Activated naive CD4-positive, alpha-beta T cell (primary cell): ENCODE measurements at places on chromosomes 3 and 15.

- DNase-seq: no peak
These were observed 755.5 kb upstream of the SEMA6D start for GRCh38 chr15:46961795-46962194.

- DNase-seq: no peak
These were observed 90.2 kb upstream of the LINGO1 start for GRCh38 chr15:77722759-77723460.

- no peak for DNase-seq
These were observed 216.3 kb downstream of the CLSTN2 start for GRCh38 chr3:140151321-140151720.

DNA sequence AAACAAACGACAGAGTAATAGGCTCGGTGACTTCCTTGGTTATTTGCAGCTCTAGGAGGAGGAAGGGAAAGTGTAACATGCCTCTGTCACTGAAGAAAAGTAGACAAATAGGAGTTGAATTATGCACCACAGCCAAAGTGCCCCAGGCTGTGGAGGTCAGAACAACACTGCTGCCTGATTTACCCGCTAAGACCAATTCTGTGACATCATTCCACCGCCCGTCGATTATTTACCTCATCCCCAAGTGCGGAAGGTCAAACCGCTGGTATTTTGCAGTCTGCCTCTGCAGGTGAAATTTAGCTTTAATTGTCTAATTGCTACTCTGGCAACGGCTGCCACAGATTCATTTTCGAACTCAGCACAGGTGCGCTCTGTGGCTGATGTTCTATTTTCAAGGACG, 106.3 kb upstream of the PRICKLE2 start:
- DNase-seq: no peak

- DNase-seq: no peak
These were observed 43.5 kb upstream of the UBE2E1 start for GRCh38 chr3:23762214-23762613.

DNA sequence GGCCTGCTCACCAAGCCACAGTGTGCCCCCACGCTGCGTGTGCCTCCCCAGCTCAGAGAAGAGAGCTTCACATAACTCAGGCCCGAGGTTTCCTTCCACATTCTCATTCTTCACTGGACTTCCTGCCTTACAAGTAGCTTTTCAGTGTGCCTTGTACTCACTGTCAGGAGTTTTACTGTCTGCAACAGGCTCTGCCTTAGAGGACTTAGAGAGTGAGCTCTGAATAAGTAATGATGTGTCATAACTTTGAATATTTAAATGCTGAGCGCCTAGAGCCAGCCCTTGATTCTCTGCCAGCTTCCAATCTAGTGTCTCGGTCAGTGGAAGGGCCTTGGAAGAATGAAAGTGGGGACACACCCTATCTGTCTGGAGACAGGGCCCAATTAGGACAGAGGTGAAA, 41.8 kb downstream of the ITGB5 start:
- DNase-seq: no peak

DNA sequence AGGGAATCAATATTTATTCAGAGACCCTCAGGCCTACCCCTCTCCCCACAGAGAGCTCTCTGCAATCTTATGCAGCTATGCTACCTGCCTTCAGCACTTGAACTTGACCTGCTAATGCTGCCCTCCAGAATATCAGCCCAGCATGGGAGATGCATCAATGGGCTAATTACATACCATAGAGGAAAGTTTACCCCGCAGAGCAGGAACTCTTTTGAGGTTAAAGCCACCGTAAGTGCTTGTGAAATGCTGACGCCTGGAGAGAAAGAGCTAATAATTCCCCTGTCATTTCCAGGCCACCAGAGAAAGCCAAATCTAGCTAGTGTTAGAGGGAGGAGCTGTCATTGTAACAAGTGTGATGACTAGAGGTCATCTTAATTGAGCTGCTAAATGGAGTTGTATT, 127.5 kb downstream of the CHST2 start:
- DNase-seq: no peak

GRCh38 chr3:53288214-53288613, 32.4 kb upstream of the TKT start:
- no peak for DNase-seq

GRCh38 chr15:67013696-67014095, 51.7 kb upstream of the SMAD3 start:
- DNase-seq: no peak

GRCh38 chr3:174094669-174095068, 697.1 kb downstream of the NLGN1 start:
- DNase-seq: no peak

- DNase-seq: no peak
These were observed at the start of gene SUSD5 for GRCh38 chr3:33218446-33219174. SUSD5 (minus strand) TSS chr3:33218810; CDS start chr3:33218797, 13 bp downstream.

DNA sequence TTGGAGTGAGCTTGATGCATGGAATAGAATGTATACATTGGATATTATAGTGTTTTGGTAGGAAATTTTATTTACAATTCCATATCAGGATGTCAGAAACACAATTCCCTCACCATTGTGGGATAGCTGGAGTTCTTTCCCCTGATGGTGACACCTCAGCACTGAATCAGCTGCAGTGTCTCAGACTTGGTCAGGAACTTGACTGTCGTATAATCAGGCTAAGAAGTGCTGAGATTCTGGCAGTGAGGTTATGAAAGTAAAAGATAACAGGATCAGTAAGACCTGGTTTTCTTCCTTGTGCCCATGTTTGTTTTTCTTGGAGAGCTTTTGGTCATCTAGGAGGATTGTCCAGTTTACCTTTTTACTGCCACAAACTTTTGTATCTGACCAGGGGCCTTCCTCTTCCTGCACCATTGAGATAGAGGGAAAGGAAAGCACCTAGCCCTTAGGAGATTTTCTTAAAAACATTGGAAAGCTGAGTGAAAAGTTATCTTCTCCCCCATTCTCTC, 27.3 kb upstream of the ST3GAL6 start:
- no peak for DNase-seq

- DNase-seq: no peak
These were observed 38.7 kb downstream of the ARNT2 start for GRCh38 chr15:80442728-80443403.

GRCh38 chr3:44476181-44476611, 1.3 kb downstream of the ZNF445 start:
- no peak for DNase-seq

DNA sequence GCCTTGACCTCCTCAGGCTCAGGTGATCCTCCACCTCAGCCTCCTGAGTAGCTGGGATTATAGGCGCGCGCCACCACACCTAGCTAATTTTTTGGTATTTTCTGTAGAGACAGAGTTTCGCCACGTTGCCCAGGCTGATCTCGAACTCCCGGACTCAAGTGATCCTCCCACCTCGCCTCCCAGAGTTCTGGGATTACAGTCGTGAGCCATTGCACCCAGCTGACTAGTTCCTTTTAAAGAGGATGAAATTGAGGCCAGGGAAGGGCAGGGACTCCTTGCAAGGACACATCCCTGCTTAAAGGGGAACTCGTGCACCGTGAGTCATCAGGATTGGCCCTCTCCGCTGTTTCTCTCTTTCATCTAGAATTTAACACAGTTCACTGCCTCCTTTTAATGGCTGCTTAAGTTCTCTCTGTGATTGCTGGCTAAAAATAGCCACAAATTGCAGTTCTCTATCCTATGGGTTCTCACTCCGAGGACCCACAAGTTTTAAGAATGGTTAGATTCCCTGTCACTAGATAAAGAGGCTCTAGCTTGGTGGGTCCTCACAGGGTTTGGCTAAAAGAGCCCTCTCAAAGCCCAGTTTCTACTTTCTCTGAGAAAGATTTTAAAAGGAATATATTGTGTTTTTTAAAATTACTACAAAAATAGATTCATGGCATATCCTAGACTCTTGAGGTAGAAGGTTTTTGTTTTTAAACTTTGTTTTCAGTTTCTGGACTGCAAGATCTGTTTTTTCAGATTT, 1.4 kb downstream of the CRTAP start:
- DNase-seq: no peak

DNA sequence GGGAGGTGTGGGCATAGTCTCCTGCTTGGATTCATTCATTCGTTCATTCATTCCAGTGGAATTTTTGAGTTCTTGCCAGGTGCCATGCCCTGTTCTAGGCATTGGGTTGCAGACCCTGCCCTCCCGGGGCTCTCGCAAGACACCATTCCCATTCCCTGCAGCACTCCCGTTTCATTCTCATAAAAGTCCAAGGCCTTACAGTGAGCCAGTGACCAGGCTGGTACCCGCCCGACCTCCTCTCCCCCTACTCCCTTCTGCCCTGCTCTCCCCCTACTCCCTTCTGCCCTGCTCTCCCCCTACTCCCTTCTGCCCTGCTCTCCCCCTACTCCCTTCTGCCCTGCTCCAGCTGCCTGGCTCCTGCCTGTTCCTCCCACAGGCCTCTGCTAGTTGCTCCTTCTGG, 41.9 kb downstream of the AMOTL2 start:
- no peak for DNase-seq

GRCh38 chr3:98563661-98564281, 29.6 kb downstream of the CPOX start:
- no peak for DNase-seq

DNA sequence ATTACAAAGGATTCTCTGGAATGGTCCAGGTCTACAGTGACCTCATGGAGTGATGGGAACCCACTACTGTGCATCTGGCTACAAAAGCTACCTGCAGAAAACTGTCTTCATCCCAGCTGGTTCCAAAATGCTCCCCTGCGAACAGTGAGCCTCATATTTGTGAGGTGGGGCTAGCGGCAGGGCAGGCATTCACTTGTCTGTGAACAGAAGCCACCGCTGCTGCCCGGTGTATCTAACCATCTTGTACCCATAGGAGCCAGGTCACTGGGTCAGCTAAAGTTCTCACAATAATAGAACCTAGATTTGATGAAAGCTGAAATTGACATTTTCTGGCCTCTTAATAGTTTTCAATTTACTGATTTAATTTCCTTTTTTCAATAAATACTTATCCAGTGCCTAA, 150.7 kb downstream of the KLF13 start:
- DNase-seq: no peak

DNA sequence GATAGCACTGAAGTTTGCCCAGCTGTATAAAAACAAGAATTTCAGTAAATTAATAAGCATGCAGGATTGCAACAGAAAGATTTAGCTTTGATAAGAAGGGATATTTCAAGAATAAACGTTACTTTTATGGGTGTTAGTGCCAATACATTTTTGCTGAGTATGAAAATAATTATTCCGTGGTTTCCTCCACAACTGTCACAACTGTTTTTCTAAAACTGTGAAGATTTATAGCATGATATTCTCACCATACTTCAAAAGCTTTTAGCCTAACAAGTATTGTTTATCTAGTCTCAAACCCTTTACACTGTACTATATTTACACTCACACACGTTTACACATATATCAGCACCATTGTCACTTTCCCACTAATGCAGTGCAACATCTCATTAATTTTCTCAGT, 200.5 kb downstream of the TPRG1 start:
- no peak for DNase-seq

DNA sequence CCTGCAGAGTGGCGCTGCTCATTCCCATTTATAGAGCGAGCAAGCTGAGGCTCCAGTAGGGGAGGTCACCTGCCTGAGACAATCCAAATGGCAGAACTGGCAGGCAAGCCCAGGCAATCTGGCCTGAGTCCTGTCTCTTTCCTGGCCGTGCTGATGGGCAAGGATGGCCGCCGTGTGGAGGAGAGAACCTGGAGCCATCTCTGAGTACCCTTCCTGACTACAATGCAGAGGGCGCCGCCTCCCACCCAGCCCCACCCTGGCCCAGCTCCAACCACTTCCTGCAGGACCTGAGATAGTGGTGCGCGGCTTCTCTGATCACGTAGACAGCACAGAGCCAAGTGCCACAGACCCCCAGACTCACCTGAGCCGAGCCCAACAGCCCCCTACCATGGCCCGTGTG, 7.0 kb downstream of the TLR9 start:
- no peak for DNase-seq

GRCh38 chr3:178205740-178206139, 330.5 kb upstream of the KCNMB2 start:
- DNase-seq: no peak

DNA sequence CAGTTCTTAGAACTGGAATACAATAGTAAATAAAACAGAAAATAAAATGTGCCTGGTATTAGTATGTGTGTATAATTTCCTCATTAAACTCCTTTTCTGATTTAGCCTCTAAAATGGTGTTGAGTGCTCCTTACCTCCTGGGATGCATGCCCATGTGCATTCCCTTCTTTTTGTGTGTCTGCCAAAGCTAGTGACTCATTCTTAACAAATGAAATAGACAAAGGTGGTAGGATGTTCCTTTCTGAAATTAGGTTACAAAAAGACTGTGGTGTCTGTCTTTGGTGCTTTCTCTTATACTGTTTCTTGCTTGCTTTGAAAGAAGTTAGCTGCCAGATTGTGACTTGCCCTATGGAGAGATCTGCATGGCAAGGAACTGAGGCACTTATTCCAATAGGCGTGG, 623.7 kb downstream of the GRM7 start:
- no peak for DNase-seq

DNA sequence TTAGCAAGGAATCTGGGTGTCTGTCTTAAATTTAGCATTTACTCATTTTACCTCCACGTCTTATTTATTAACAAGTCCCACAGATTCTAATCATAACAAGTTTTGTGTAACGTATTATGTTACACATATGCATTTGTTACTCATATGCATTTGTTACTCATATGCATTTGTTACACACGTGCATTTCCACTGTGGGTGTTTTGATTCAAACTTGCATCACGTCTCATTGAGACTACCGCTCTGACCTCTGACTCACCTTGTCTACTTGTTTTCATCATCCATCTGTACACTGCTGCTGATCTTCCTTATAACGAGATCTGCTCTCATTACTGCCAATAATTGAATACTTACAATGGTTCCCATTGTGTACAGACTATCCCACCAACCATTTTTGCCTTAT, 1141.4 kb downstream of the TBL1XR1 start:
- DNase-seq: no peak

DNA sequence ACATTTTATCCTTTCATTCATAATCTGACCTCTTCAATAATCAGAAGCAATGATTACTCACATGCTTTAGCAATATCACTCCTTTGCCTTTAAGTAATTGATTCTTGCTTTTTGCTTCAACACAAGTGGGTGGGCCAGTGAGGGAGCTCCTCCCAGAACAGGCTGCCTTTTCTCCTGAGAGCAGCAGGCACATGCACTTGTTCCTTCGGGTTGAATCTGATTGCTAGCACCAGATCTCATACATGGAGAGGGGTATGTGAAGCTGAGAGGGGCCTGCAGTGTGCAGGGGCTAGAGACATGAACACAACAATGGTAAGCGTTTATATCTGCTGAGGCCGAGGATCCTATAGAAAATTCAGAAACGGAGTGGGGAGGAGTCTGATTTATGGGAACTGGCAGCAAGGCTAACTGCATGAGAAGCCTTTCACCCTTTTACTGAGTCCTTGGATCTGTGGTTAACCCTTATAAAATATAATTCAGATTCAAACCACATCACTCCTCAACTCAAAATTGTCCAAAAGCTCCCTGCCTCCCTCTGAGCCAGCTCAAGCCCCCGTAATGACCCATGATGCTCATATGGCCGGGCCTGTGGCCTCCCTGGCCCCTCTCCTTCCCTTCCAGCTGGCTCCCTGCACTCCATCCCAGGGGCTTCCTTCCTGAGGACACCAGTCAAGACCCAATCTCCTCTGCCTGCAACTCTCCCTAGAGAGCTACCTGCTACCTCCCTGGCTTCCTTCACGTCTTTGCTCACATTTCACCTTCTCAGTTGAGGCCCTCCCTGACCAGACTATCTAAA, 32.4 kb downstream of the ZNF445 start:
- DNase-seq: no peak
